ENCODE measurements at places on chromosomes 1 and 21.

DNA sequence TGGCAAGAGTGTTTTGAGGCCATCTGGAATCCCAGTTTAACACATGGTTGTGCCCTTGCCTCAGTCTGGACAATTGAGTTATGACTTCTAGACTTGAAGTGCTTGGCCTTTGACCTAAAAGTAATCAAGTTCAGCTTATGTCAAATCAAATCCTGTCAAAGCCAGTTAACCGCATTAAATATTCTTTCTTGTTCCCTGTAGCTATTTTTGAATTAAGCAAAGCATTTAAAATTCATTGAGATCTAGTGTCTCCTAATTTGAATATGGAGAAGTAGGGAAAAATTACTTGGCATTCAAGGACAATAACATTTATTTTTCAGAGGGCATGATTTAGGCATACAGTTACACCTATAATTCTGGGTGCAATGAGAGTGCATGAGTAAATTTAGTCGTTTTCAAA is 32.1 kb downstream of the MDM4 start:
- DNase-seq = no peak

GRCh38 chr1:101128211-101128727 is 102.7 kb upstream of the DPH5 start:
- DNase-seq = no peak

GRCh38 chr1:32208469-32208868 is 420 bp upstream of the DCDC2B start:
- DNase-seq = no peak

DNA sequence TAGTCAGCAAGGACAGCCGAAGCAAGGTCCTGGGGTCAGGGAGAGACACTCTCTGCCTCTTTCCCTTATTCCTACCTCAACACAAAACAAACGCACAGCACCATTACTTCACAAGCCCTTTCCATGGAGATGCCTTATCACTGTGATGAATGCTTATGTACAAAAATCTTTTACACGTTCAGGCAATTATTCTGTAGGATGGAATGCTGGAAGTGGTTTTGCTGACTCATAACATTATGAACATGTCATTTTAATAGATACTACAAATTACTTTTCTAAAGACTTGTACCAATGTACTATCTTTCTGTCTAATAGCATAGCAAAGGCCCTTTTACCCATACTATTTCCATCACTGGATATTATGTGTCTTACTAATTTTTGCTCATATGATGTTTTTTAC is 98.4 kb downstream of the TTLL7 start:
- no peak for DNase-seq

DNA sequence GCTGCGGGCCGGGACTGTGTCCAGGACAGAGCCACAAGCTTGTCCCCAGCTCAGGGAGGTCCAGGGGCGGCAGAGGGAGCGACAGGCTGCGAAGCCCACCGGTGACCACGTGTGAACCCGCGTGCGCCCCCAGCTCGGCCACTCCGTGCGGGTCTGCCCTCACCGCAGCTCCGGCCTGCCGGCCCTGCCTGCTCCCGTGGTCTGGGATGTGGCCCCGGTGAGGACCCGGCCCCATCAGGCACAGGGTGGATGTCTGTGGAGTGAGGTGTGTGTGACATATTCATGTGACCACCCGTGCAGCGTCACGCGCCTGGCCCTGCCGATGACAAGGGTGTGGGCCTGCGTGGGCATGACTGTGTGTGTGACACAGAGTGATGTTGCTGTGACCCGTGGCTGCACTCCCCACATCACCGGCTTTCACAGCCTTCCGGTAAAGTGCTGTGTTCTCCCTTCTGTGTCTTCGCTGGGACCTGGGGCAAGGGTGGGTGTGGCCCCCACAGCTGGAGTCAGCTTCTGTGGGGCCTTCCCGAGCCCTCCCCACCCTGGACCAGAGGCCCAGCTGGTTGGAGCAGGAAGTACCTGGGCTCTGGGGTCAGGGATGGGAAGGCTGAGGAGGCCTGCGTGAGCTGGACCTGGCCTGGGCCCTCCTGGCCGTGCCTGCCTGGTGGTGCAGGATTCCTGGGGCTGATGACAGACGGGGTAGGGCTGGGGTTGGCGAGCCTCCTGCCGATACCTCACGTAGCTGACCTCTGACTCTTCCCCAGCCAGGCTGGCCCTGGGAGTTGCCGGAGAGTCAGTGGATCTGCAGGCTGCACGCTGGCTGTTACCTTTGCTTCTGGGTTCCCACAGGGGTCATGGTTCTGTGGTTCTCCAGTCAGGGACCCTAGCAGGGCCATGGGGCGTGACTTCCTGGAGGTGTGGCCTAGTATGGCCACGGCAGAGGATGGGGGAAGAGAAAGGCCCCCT is 4.1 kb downstream of the RNF223 start:
- DNase-seq = no peak

DNA sequence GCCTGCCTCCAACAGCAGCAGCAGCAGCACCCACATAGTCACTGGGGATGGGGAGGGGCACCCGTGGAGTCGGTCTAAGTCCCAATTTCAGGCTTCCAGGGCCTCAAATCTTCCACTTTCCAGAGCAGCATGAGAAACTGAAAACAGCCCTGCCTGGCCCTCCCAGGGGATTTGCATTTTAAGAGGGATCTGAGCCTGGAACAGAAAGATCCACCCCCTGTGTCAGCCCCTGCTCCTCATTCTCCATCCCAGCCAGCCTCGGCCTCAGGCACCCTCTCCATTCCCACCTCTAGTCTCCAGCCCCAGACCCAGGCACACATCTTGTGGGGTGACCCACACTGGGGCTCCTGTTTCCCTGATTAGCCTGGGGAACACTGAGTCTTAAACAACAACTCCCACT is 51.8 kb downstream of the FBXO2 start:
- no peak for DNase-seq

DNA sequence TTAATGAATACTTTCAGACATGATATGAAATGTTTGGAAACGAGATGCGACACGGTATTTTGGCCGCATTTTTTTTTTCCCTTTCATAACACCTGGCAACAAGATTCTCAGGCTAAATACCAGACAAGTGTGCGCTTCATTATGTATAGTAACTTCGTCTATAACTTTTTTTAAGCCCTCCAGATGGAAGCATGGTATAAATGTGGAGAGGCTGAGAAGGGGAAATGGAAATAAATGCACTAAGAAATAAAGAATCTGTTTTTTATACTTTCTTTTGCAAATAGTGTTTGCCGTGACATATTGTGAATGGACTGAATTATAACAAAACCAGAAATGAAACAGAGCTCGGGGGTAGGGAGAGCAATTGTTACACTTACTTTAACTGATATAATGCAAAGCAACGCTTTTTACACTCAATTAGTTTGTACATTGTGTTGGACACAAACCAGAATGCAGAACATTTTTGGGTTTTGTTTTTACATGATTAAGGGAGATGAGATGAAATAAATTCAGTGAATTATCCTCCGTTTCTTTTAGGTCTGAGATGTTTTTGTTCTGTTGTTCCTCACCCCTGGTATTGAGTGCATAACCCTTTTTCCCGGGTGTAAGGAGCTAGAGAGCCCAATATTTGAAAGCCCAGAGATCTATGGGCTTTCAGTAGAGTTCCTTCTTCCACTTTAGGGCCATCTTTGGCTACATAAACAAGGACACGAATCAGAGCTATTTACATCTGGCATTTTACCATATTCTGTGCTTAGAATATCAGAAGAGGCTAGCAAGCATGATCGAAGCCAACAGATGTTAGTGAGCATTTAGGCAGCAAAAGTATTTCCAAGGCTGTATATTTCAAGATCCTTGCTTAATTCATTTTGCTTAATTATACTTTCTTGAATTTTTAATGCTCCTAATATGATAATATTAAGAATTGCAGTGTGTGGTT is 478.0 kb downstream of the CAMTA1 start:
- DNase-seq = no peak

GRCh38 chr1:161951646-161952045 is 72.0 kb downstream of the OLFML2B start:
- DNase-seq = no peak

- DNase-seq = no peak
These were observed 14.9 kb upstream of the PLCH2 start for GRCh38 chr1:2460996-2461751.

- no peak for DNase-seq
These were observed 54.9 kb upstream of the ADAMTS5 start for GRCh38 chr21:27021801-27022200.

DNA sequence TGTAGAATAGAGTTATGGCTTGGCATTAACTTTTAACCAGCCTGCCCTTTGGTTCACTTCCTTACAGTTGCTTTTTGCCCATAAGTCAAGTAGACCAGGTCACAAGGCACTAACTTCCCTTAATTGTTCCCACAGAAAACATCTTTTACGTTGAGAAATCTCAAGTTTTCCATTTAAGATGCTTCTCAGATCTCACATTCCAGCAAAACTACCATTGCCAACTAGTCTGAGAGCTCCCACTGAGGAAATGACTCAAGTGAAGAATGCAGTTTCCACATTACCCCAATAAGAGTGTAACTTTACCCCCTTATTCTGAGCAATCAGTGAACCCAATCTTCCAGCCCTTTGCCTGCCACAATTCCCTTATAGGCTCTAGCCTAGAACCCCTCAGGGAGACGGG is 502.2 kb upstream of the OLFM3 start:
- no peak for DNase-seq

DNA sequence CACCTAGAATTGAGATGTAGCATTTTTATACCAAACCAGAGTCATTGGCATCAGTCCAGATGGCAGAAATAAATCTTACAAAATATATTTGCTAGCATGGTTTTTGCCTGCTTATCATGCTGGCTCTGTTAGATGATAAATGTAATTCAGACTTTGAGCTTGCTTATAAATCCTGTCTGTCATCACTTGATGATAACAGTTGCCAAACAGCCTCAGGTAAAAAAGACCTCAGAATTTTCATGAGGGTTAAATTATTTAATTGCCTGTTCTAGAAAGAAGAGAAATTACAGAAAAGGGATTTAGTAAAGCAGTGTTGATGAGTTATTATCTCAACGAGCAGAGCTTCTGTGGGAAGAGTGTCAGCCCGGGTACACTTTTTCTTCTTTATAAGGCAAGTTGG is 83.3 kb downstream of the FNBP1L start:
- no peak for DNase-seq

- DNase-seq = no peak
These were observed 67.4 kb downstream of the KCNJ6 start for GRCh38 chr21:37848721-37849490.

DNA sequence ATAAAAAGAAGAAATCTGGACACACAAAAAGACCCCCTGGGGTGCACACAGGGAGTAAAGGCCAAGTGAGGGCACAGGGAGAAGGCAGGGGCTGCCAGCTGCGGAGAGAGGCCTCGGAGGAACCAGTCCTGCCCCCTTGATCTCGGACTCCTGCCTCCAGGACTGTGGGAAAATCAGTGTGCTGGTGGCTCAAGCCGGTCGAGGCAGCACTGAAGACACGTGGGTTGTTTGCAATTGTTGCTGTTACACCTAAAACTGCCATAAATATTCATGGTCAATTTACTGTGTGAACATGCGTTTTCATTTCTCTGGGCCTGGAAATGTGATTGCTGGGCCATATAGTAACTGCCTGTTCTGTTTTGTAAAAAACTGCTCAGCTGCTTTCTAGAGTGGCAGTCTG is 18.5 kb downstream of the IBA57 start:
- DNase-seq = no peak

DNA sequence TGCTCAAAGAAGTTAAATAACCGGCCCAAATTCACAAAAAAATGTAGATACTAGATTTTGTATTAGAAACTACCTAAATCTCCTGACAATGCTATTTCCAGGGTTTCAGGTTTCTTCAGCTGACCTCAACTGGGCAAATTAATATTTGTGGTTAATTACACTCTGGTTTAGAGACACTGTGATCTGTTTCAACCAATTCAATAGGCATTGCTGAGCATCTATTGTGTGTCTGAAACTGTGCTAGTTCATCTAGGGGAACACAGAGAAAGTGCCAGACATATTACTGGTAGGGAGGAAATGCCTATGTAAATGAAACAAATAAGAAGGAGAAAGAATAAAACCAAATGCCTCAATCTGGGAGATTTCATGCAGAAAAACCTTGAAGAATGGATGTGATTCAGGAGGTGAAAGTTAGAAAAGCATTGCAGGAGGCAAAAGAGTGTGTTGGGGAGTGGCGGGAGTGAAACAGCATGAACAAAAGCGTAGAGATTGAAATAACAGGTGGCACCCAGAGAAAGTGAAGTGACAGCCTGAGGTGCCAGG is 51.3 kb upstream of the IVNS1ABP start:
- no peak for DNase-seq

- DNase-seq = no peak
These were observed 19.0 kb downstream of the TGFB2 start for GRCh38 chr1:218364028-218364710.

DNA sequence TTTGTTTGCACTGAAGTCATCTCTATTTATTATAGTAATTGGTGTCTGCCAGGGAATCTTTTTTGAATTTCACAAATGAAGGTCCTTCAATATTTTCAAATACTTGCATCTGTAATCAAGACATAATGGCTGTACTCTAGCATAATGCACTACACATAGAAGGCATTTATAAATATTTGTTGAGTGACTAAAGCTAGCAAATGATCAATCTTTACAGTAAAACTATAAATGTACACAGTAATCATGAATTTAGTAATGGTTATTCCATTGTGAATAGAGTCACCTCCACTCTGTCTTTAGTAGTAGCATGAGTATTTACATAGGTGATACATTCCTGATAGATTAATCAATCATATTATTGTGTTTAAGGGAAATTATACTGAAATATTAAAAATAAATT is 119.6 kb downstream of the USH2A start:
- DNase-seq = no peak

- DNase-seq = no peak
These were observed 153.6 kb downstream of the PGBD5 start for GRCh38 chr1:230272557-230272956.

DNA sequence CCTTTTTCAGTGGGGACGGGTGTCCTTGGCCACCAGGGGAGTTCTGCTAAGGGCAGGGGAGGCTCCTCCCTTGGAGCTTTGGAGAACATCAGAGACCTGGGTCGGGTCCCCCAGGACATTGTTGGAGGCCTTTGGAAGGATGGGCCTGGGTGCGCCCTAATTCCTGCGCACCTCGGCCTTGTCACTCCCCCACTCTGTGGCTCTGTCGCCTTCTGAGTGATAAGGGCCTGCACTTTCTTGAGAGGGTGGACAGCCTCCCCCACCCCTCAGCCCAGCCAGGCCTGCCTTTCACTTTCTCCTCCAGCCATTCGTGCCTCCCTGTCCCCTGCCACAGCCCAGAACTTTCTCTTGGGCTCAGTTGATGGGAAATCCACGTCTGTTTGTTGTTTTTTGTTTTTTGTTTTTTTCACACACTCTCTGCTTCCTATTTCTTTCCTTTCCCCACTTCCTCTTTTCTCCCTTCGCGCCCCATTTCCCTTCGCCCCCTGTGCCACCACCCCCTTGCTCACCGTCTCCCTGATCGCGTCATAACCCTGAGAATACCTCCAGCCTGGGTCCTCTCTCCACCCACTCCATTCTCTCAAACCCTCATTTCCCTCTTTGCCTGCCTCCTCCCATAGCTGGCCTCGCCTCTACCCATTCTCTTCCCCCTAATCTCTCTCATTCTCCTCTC is 85.6 kb downstream of the PAX7 start:
- no peak for DNase-seq

- no peak for DNase-seq
These were observed 3.5 kb downstream of the SLC66A1 start for GRCh38 chr1:19315378-19316198.

Data from T-helper 9 cell (primary cell).